Lung (tissue), 17 donors: ENCODE measurements at places on chromosomes 4 and X. TPM values are rescaled to one million over a fixed set of nuclear protein-coding genes. Genes with fewer than 3 reads are reported as not detected.

DNA sequence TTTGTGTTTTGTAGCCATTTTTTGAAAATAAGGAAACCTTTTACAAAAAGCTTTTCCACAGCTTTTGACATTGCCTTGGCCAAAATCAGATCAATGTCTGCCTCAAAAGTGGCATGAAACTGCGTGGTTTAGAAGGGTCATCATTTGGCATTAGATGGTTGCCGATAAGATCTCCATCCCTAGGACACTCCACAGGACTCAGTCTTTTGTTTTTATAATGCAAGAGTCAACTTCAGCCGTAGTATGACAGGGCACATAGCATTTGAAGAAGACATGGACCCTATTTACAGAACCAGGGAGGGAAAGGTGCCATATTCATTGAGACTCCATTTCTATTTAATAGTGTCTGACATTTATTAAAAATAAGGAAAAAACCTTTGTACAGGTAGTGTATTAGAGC lies 1.3 kb downstream of the RTL8A start:
- DNase-seq, result no peak

- no peak for DNase-seq
These were observed 20.6 kb upstream of the HPGDS start for GRCh38 chr4:94363136-94363655.

DNA sequence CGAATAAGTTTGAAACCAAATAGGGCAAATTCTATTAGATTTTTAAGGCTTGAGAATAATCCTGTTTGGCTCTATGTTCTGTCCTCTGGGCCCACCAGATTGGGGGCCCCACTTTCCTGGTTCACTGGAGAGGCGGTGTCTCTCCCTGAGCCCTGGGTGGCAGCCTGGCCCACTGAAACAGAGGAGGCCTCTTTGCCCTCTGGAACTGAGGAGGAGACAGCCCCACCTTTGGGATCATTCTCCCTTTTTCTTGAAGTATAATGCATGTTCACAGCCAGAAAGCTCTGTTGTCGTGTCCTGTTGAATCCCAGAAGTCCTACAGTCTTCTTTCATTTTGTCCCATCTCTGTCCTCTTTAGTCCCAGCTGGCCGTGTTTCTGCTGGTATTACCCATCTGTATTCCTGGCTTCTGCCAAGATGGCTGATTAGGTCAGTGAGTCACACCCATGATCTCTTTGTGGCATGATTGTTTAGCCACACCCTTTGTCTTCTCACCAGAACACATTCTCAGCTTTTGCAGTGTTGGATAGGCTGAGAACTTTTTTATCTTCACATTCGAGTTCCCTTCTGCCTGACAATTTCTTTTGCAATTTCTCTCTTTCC lies 8.1 kb upstream of the TBC1D25 start:
- no peak for DNase-seq

GRCh38 chr4:833731-834367 lies 7.9 kb upstream of the CPLX1 start:
- no peak for DNase-seq

- DNase-seq, result no peak
These were observed 21.1 kb upstream of the FRYL start for GRCh38 chr4:48801016-48801715.

DNA sequence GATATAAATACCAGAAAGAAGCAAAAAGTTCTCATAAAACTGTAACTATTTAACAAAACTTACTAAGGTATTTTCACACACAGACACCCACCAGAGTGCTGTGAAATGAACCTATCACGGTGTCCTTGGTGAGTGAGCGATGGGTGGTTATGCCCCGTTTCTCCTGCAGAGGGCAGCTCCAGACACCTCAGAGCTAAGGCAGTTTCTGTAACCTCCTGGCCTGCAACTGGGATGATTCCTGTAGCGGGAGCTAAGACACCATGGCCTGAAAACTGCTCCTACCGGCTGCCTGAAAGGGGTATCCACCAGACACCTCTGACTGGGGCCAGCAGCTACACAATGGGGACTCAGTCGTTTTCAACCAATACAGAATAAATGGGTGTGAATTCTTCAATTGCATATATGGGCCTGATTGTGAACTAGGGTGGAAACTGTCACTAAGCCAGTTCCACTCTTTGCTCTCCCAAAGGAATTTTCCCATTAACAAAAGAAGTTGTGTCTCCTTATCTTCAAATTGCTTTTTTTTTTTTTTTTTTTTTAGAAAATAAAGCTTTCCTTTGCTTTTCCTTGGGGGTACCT lies 2375.8 kb upstream of the TENM3 start:
- peak; percentile 27 for DNase-seq

Gene ERAS
- not detected for total RNA-seq

Gene SETD7
- 35.7 TPM for total RNA-seq
